ENCODE measurements at places on chromosomes 13 and 19.

DNA sequence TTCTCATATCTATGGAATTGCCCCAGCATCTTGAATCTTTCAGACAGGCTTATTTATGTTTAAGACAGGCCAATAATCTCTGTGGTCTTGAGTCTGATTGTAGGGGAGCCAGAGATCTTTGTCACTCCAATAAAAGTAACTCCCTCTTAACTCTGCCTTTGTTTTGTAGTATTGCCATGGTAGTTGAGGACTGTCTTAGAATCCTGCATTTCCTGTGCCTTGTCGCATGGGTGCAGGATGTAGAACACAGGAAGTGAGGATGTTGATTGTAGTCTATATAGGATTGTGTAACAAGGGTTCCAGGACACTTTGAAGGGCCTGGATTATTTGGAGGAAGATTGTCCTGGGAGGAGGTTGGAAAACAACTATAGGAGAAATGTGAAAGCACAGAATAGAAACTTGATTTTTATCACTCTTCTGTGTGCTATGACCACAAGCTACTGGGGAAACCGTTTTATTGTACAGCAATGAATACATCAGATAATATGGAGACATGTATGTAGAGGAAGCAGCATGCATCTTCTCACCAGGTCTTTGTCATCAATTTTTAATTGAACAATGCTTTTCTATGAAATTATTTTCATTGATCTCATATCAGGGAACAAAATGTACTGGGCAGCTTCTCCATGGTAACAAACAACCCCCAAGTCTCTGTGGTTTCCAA, 411.7 kb downstream of the FGF9 start:
- no peak for DNase-seq

- no peak for DNase-seq
Observed at GRCh38 chr13:48586591-48587103, 53.8 kb upstream of the RCBTB2 start.

GRCh38 chr19:35797663-35798062, 15.0 kb downstream of the PRODH2 start:
- no peak for DNase-seq

GRCh38 chr13:91216928-91217700, 130.4 kb upstream of the MIR17HG start:
- DNase-seq: no peak

DNA sequence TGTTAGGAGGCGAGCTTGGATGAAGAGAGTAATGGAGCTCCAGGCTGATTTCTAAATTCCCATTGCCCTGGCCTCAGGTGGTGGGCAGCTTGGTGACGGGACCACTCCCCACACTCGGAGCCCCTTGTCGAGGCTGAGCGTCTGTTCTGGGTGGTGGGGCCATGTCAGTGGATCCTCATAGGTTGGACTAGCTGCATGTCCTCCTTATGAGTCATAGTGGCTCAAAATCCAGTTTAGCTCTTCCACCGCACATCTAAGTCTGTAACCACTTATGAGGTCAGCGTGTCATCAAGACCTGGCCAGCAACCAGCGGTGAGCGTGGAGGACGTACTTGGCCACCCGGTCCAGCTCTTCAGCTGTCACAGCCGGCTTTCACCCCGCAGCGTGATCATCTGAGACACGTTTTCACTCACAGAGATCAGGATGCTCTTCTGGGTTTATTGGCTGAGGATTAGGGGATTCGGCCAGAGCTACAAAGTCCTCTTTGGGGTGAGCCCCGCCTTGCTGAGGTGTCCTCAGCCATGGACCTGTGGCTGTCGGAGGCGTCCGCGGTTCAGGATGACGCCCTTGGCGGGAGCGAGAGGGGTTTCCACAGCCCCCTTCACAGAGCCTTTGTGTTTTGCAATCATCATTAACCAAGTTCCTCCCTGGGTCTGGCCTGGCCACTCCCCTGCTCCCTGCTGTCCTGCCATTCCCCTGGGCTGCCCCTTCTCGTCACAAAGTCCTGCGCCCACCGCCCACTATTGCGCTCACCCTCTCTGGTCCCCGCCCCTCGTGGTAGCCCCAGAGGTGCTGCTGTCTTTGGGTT, 41.9 kb downstream of the ADPRHL1 start:
- peak; percentile 98 for DNase-seq

GRCh38 chr13:99287551-99287950, 19.6 kb downstream of the GPR183 start:
- no peak for DNase-seq

DNA sequence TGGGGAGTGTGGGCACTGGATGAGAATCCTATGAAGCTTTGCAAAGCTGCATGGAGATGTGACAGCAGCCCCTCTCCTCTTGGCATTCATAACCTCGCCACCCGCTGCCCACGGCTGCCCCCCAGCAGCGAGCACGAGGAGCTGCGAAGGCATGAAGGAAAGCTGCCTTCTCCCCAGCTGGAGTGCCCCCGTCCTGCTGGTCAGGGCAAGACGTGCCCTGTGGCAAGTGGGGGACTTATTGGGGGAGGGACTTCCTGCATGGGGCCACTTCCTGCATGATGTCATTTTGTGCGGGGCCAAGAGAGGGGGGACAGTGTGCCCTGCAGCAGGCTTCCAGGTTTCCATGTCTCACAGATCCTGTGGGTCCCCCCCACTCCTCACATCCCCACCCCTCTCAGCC, 85.9 kb downstream of the TSHZ3 start:
- no peak for DNase-seq

DNA sequence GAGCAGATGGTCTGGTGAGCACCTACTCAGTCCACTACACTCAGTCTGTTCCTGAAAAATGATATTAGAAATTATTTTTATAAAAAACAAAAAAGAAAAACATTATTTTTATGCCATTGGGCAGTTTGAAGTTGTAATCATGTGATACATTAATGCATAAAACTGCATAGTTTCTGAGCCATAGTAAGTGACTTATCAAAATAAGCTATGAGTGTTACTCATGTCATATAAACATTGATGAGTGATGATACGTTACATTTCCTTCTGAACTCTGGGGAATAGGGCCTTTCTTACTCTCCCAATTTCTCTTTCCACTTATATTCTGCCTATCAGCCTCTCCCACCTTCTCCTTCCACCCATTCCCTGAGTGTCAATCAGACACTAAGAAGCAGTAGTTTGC, 8.9 kb downstream of the ZNF805 start:
- DNase-seq: no peak

DNA sequence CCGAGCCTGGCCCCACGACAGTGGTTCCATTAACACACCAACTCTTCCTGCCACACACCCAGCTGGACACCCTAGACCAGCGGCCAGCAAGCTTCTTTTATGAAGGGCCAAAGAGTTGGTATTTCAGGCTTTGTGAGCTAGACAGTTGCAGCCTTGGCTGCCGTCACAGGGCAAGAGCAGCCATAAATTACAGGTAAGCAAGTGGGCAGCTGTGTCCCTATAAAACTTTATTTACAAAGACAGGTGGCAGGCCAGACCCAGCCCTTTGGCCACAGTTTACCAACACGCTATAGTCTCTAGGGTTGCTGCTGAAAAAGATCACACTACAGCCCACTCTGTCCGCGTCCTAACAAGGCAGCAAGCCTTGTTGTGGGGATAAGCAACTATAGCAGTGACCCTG, 13.3 kb downstream of the ELL start:
- DNase-seq: no peak

- no peak for DNase-seq
Observed at GRCh38 chr19:5893907-5894703, 9.5 kb downstream of the NDUFA11 start.

GRCh38 chr13:107252021-107252420, 684.1 kb upstream of the ARGLU1 start:
- no peak for DNase-seq

DNA sequence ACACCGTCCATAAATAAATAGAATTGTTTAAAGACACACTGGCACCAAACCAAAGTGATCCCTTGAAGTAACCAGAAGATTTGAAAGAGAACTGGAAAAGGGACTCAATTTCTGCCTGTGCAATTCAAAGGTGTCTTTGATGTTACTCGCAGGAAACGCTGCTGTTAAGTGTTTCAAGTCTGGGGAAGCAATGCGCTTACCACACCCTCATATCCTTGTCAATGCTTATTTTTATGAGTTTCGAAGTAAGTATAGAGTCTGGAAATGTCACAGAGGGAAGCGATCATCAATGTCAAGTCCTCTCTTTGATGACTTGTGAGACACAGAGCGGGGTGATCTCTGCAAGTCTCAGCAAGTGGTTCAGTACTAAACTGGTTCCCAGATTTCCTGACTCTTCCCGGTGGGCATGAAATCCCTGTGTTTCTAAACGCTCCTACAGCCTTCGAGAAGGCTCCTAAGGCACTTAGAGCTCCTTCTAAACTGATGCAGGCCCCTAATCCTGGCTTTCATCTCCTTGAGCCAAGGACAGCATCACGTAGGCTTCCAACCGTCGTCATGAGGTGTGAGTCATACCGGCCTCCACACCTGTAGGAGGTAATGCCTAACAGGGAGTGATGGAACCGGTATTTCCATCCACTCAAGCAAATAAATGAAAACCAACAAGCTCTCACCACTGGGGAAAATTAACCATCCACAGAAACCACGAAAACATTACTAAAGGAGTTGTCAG, 22.8 kb downstream of the SYDE1 start:
- DNase-seq: no peak

DNA sequence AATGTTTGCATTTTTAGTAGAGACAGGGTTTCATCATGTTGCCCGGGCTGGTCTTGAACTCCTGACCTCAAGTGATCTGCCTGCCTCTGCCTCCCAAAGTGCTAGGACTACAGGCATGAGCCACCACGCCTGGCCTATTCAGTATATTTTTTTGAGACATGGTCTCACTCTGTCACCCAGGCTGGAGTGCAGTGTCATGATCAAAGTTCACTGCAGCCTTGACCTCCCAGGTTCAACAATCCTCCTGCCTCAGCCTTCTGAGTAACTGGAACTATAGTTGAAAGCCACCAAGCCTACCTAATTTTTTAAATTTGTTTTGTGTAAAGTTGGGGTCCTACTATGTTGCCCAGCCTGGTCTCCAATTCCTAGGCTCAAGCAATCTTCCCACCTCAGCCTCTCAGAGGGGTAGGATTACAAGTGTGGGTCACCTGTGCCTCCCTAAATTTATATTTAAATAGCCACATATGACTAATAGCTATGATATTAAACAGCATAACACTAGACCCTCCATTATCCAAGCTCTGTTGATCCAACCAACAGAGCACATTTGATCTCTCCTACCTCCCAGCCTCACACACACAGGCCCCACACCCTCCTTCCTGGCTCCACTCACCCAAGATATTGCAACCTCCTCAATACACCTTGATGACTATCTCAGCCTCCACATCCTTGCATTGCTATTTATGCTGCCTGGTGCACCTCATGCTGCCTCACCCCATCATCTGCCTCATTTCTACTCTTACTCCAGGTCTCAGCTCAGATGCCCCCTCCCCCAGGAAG, 2.1 kb upstream of the CEACAM19 start:
- no peak for DNase-seq

DNA sequence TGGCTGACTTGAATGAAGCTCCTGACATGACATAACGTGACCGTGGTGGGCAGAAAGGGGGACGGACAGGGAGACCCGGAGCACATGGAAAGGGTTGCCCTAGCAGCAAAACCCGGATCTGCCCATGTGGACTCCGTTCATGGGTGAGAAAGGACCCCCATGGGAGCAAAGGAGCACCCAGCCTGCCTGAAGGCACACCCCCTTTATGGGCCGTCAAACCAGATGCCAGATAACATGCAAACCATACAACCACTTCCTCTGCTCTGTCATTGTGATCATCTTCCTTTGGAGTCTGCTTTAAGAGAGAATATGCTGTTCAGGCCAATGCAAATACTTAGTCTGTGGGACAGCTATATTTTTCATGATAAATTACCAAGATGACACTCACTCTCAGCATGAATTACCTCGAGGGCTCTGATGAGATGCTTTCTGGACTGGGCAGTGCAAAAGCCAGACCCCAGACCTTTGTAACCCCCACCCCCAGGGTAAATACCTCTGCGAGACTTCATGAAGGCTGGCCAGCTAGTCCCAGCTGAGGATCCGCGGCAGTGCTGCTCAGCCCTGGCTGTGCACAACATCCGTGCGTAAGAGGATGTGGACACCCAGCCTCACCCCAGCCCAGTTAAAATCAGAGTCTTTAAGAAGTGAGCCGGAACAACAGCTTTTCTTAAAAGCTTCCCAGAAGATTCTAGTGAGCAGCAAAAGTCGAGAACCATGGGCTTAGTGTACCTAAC, 126.6 kb downstream of the USP12 start:
- DNase-seq: no peak

DNA sequence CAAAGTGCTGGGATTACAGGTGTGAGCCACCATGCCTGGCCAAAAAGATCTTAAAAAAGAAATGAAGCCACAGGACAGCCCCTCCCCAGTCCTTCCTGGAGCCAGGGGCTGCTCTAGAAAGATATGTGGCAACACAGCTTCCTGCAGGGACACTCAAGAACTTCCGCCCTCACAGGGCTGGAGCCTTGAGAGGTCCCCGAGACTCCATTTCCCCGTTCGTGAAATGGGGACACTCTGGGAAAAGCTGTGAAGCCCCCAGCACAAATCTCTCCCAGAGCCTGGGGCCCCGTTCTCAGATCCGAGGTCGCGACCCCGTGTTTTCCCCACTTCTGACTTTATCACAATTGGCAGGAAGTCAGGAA, 2.5 kb upstream of the GPX4 start:
- no peak for DNase-seq

GRCh38 chr13:30830638-30830965, 75.5 kb upstream of the MEDAG start:
- peak; percentile 71 for DNase-seq

- DNase-seq: no peak
Observed at GRCh38 chr13:44452418-44452817, 78.8 kb downstream of the SERP2 start.

DNA sequence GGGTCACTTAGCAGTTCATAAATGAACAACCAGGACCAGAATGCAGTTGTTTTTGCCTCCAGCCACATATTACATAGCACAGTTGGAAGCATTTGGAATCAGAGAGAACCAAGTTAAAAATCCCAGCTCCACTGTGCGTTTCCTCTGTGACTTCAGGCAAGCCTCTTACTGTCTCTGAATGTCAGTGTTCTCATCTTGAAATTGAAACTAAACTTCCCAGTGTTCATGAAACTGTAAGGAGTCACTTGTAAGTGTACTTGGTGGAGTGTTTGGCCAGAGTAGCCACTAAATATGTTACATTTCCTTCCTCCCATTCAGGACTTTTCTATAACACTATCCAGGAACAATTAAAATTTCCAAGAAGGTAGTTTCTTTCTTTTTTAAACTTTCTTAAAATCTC, 276.8 kb downstream of the KCNRG start:
- DNase-seq: no peak

DNA sequence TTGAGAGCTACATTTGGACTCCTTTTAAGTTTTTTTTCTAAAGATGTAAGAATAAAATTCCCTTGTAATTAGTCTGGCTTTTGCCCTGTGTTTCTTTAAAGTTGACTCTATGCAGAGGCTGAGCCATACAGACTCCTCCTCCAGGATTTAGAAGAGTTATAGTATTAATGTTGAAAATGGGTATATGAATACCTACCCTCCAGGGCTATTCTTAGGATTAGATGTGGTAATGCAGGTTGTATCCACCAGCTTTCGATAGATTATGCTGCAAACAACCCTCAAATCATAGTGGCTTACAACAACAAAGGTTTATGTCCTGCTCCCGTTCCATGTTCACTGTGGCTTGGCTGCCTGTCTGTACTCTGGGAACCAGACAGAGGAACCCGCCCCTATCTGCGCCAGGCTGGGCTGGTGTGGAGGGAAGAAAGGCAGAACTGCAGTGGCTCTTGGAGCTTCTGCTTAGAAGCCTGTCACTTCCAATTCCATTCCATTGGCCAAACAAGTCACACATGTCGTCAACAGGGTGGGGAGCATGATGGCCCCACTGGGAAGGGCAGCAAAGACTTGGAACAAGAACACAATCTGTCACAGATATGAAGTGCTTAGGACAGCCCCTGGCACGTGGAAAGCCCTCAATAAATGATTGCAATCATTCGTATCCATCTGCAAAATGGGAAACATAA, 290.8 kb downstream of the FOXO1 start:
- DNase-seq: no peak
